ENCODE measurements at places on chromosomes 5 and 9.

DNA sequence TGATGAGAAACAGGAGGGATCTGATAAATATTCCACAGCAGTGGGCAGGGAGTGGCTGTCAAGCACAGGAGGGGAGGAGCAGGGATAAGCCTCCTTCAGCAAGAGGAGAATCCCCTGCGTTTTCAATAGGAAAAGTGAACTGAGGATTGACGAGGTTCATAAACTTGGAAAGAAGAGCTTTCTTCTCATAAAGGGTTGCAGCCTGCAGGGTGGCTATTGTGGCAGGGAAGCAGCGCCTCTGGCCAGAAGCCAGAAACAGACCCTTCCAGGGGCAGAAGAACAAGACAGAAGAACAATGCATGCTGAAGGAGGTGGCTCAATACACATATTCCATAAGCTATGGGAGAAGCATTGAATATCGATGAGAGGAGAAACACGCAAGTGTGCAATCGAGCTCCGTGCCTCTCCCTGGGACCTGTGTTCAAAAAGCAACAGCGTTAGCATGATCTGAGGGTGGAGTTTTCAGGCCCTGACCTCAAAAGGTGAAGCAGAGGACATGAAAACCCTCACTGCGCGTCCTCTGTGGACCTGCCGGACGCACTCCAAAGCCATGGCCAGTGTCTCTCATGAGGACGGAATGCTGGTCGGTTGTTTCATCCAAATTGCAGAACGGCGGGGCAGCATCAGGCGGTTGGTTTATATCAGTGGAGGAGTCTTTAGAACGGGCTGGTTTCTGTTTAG, 67.6 kb downstream of the ANKRD33B start:
- no peak for DNase-seq

GRCh38 chr5:107477492-107477891, 193.2 kb downstream of the EFNA5 start:
- DNase-seq: no peak

GRCh38 chr5:132478366-132478871, 12.2 kb downstream of the IRF1 start:
- no peak for DNase-seq

- peak; percentile 66 for DNase-seq
These were observed 70.2 kb downstream of the SEMA4D start for GRCh38 chr9:89427621-89428221.

GRCh38 chr9:121963528-121963995, 129.5 kb downstream of the TTLL11 start:
- DNase-seq: no peak

DNA sequence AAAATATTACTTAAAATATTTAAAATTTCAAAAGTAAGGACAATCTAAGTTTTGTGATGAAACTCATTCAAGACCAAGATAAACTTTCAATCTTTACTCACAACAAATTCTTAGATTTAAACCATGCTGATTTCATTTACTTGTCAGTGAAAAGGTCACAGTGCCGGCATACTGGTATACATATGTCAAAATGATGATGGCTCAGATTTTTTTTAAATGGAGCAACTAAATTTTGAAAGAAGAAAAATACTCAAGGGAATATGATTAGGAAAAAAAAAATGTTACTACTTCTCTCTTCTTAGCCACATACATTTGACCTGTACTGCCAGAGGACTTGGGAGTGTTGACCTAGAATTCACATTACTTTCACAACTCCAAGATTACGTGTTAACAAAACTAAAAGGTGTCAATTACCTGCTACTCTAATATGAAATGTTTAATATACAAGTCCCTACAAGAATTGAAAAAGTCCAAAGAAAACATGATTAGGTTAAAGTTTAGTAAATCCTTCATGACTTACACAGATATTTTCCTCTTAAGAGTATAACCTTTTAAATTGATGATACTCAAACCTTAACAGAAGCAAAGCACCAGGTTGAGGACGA, 4.6 kb downstream of the EFNA5 start:
- DNase-seq: no peak

All from stimulated activated CD8-positive, alpha-beta memory T cell treated with anti-CD3 and anti-CD28 coated beads, Interleukin-4, amount 100 ng/mL, for 4 hours (primary cell).